ENCODE measurements at places on chromosomes 16 and 17. TPM values are rescaled to one million over a fixed set of nuclear protein-coding genes. Genes with fewer than 3 reads are reported as not detected.

GRCh38 chr17:79617740-79618382, 7.0 kb upstream of the RBFOX3 start:
- DNase-seq = no peak

Gene ST6GALNAC1
- not detected for total RNA-seq

DNA sequence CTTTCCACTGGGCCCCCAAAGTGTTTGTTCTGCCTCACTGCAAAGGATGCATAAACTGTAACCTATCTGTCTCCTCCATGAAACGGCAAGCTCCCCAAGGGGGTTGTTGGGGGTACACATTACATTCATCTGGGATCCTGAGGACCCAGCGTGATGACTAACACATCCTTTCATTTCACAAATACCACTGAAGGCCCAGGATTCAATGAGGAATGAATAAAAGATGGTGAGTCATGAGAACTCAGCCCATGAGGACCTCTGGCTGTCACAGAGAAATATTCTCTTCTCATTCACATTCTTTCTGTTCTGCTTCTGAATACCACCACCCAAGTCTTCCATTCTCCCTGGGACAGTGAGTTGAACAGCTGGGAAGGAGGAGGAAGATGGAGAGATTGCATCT, 149.8 kb downstream of the RBFOX3 start:
- no peak for DNase-seq

DNA sequence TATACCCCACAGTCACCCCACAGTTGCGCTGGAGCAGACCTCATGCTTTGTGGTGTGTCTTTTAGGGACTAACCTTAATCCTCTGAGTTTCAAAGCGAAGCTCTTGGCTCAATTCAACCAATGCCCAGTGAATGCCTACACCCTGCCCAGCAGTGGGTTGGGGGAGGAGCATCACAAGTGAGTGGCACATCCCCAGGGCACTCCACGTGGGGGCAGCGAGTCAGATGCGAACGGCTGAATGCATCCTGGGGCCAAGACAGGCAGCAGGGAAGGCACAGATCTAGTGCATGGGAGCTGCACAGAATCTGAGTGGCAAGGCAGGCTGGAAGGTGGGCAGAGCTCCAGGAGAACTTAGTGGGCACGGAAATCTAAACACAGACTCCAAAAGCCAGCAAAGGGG, 39.2 kb downstream of the IFT140 start:
- DNase-seq = no peak

DNA sequence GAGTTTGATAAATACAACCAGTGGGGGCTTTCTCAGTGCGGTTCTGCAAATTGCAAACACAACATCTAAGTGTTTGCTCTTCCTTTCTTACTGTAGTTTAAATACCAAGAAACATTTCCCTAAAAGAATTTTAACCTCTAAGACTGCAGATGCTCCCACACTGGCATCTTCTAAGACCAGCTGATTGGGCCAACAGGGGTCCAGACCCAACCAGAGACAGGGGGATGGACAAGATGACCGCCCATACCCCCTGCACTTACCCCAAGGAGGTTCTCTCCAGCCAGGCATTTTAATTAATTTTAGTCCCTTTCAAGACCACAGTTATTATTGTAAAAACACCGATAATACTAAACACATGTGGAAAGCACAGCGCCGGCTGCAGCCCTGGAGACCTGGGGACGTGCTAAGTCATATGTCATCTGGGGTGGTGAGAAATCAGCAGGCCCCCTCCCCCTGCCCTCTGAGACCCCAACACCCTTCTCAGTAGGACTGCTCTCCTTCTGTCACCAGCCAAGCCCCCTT, 242.3 kb downstream of the SOX9 start:
- DNase-seq = no peak

Gene MON1B
- 10.1 TPM for total RNA-seq

DNA sequence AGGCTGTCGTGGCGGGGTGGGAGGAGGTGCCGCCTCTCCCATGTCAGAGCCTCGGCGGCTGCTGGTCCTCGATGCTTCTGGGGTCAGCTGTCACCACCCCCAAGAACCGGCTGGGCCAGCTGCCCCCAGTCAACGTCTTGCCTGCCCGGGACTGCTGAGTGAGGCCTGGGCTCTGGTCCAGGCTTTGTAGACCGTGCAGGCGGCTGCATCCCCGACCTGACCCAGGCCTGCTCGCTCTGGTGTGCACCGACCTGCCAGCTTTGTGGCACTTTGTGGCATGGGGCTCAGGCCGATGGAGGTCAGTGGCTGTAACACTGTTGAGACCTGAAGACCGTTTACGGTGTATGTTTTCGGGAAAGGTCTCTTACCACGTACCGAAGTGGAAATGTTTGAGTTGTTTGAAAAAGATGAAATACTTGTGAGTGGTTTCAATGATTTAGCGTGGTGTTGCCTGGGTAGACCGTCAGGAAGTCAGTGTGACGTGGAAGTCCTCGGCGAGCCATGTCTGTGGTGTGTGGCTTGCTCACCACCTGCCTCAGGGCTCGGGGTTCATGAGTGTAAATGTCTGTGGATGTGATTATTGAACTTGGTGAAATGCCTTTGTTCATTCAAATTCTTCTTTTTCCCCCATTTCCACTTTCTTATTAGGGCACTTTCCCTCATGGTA, 53.2 kb upstream of the ZNF750 start:
- no peak for DNase-seq

- no peak for DNase-seq
Observed at GRCh38 chr16:68985855-68986254, 119.6 kb upstream of the HAS3 start.

Gene TUBB3
- total RNA-seq = 210 TPM

DNA sequence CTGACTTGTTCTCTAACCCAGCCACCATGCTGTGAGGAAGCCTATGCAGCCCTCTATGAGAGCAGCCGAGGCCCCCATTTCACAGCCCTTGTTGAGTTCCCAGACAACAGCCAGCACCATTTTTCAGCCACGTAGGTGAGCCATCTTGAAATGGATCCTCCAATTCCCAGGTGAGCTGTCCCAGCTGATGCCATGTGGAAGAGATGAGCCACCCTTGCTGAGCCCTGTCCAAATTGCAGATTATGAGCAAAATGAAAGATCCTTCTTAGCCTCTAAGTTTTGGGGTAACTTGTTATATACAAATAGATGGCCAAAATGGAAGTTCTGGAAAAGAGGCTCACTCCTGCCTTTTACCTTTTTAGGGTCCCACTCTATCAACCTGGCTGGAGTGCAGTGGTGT, 25.7 kb upstream of the TIMP2 start:
- DNase-seq = no peak

DNA sequence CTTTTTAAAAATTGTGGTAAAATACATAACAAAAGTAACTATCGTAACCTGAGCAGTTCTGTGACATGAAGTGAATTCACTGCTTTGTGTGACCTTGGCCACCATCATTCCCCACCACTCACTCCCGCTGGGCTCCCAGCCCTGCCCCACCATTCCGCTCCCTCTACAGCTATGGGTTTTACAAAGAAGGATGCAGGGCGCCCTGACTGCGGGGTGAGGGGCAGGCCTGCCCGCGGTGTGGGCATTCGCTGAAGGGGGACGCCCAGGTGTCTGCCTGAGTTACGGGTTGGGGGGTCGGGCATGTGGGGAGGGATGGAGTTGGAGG, at the start of gene CEMP1:
CEMP1 (minus strand) TSS at position 38 of the 325 bp plus-strand sequence. CDS start 335 bp downstream, outside the sequence.
- DNase-seq = no peak

Gene ATP5PD
- 187 TPM for total RNA-seq

Gene SALL1
- not detected for total RNA-seq

GRCh38 chr16:3065069-3065741, at the start of gene IL32:
Gene IL32 (plus strand): TSS chr16:3065640. CDS start chr16:3065812, 172 bp downstream.
- no peak for DNase-seq

Gene CTF1
- total RNA-seq = 1.1 TPM

- DNase-seq = no peak
Observed at GRCh38 chr16:66512272-66513110, 37.4 kb downstream of the TK2 start.

GRCh38 chr17:35554668-35555067, 6.0 kb downstream of the SLFN14 start:
- no peak for DNase-seq

Gene LCMT1
- 31.5 TPM for total RNA-seq

Gene KIF2B
- total RNA-seq = not detected

GRCh38 chr16:75218256-75219076, at the start of gene CTRB1:
Gene CTRB1 (plus strand): TSS chr16:75218988. CDS start chr16:75219008, 20 bp downstream.
- DNase-seq = no peak

- no peak for DNase-seq
Observed at GRCh38 chr16:83579436-83579835, 228.3 kb upstream of the HSBP1 start.

- no peak for DNase-seq
Observed at GRCh38 chr16:14121872-14122271, 50.8 kb downstream of the MRTFB start.

Measured in Karpas-422 (cell line).